ENCODE measurements at places on chromosomes 13 and 19. TPM values are rescaled to one million over a fixed set of nuclear protein-coding genes. Genes with fewer than 3 reads are reported as not detected.

The CEACAM16 gene
- total RNA-seq = not detected

The MLLT1 gene
- total RNA-seq = 26.4 TPM

The RAB3A gene
- 1.2 TPM for total RNA-seq

The ZNF763 gene
- 3.0 TPM for total RNA-seq

The PCDH20 gene
- total RNA-seq = not detected

The GRK1 gene
- total RNA-seq = not detected

Measured in articular chondrocyte of knee joint (primary cell).